ENCODE measurements at places on chromosomes 11 and 22.

GRCh38 chr11:86641537-86642261 lies 30.7 kb downstream of the ME3 start:
- no peak for DNase-seq

- DNase-seq, result no peak
Observed at GRCh38 chr11:70594031-70594430, 195.7 kb downstream of the CTTN start.

DNA sequence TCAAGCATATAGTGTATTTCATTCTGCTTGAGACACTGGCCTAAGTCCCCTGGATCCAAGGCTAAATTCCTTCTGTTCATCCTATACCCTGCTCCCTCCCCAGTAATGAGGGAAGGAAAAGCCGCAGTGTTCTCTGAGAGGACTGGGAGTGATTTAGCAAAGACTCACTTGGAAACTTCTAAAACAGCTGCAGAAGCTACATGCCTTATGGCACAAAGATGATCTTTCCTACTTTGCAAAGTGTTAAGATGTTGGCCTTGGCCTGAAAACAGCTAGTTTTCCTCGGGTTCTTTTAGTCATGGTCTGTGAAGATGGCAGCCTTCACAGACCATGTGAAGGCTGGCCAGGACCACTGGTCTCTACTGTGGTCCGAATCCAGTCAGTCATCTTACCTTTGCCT lies 65.7 kb downstream of the ABTB2 start:
- no peak for DNase-seq

GRCh38 chr11:75509020-75509720 lies 16.6 kb downstream of the GDPD5 start:
- no peak for DNase-seq

DNA sequence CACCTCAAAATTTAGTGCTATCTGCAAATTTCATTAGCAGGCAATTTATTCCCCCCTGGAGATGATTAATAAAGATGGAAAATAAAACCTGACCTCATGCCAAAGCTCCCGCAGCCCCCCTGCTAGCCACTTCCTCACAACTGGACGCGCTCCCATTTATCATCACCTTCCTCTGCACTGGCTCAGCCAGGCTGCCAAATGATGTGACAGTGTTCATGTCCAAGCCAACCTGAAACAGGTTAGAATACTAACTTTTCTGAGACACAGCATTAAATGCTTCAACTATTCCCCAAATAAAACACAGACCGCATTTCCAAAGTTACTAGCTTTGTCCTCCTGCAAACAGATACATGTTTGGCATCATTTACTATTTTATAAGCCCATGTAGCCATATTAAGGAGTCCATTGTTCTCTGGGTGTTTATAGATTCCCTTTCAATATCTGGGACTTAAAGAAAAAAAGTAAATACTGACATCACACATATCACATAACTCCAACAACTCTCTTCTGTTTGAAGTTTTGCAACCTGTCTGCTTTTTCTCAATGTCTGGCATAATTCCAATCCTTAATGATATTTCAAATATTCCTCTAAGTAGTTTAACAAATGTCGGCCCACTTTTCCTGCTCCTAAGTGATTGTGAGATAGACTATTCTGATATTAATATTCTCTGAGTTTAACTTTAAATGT lies 829.7 kb upstream of the FAT3 start:
- DNase-seq, result no peak

- no peak for DNase-seq
Observed at GRCh38 chr11:108198833-108199232, 23.6 kb downstream of the NPAT start.

GRCh38 chr11:62500650-62501030 lies 46.0 kb downstream of the AHNAK start:
- no peak for DNase-seq

DNA sequence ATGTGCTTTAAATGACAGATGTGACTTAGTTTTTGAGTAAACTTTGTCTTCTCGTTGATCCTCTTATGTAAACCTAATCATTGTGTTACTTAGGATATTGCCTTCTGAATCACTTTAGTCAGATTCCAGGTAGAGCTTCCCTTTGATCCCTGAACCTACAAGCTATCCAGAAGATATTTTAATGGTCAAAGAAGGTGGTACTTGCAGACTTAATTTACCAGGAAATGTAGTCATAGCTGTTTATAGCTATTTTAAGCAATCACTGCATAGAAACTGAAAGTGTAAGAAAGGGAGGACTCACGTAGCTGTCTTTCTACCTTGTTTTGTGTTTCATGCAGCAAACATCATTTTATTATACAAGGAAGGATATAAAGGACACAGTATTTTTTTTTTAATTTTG lies 189.5 kb downstream of the DDX10 start:
- no peak for DNase-seq

DNA sequence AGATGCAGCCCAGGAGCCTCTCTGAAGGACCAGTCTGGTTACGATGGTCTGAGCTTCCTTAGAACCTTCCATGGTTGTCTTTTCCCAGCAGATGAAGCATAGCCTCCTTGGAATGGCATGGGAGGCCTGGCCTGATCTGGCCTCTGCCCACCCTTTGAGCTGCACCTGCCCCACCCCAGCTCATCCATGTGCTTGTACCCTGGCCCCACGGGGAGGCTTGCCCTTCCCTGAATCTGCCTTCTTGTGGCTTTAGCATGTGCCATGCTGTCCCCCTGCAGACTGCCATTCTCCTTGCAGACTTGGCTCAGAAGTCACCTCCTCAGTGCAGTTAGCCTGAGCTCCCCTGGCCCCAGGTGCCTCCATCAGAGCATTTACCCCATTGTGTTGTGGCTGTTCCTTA lies 62.5 kb downstream of the FBLN1 start:
- no peak for DNase-seq

- DNase-seq, result no peak
Observed at GRCh38 chr11:27468209-27468994, 4.2 kb downstream of the LGR4 start.

- DNase-seq, result no peak
Observed at GRCh38 chr11:19025481-19026406, 34.8 kb downstream of the MRGPRX2 start.

DNA sequence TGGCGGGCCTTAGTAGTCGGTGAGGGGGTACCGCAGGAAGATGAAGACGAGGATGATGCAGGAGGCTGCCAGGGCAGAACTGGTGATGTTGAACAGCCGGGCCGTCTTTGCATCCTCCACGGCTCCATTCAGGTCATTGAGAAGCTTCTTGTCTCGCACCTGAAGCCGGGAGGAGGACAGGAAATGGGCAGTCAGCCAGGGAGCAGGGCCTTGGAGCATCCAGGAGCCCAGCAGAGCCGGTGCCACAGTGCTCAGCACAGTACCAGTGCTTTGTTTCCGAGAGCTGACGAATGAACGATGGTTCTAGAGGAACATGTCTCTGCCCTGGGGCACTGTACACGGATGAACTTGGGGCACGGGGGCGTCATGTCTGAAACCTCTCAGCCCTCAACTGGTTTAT lies 15.1 kb downstream of the IFITM10 start:
- DNase-seq, result no peak
